ENCODE measurements at places on chromosomes 1 and 21.

- peak; percentile 41 for DNase-seq
These were observed 13.0 kb downstream of the INAVA start for GRCh38 chr1:200907611-200908097.

- DNase-seq: no peak
These were observed 25.2 kb upstream of the COX20 start for GRCh38 chr1:244810221-244810620.

DNA sequence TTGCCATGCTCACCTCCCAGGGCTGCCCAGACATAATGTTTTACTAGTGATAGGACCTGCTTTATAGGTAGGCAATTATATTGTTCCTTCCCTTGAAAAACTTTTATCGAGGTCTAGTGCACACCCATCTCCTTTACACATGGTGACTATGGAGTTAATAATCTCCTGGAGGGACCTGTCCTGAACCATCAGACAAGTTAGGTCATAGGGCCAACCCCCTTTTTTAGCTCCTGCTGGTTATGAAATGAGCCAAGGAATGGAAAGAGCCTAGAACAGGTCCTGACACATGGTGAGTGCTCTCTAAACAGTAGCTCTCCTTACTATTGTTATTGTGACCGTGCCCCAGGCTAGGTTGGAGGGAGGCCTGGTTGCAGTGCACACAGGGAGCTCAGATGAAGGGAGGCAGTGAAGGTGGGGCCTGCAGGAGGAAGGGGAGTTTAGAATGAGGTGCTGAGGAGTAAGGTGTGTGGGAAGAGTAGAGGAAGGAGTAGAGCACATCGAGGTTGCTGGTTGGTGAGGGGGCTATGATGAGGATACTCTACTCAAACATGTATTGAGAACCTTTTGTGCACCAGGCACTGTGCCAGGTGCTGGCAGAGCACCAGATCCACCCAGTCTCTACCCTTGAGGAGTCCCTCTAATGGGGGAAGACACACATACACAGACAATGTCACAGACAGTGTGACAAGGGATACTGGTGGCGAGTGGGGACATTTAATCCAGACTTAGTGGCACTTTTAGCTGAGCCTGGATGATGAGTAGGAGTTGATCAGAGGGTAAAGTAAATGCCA is 14.1 kb upstream of the LMNA start:
- DNase-seq: no peak

DNA sequence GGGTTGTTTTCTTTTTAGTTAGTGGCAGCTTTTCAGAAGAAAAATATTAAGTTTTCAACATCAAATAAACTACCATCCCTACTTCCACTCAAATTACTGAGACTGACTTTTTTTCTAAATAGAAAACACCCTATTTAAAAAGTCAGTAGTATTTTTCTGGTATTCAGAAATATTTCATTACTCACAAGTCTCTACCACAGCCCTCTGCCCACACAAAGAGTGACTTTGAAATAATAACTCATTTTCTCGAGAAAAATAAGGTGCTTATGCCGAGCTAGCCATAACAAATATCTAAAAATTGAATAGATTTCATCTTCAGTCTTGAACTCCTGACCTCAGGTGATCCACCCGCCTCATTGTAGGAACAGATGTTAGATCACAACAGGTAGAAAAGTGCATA is 41.8 kb upstream of the USP25 start:
- DNase-seq: no peak

DNA sequence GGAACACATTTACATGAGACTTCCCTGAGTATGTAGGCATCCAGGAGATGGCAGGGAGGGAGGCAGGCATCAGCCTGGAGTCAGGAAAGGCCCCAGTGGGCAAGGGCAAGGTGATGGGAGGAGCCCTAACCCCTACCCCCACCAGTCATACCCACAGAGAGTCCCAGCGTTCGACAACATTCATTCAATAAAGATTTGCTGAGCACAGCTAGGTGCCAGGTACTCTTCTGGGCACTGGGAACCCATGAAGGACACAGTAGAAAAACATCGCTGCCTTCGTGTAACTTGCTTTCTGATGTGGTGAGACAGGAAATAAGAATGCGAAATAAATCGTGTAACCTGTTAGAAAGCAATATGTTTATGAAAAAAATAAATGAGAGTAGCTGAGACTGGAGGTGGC is 77.3 kb upstream of the GADD45A start:
- DNase-seq: no peak

DNA sequence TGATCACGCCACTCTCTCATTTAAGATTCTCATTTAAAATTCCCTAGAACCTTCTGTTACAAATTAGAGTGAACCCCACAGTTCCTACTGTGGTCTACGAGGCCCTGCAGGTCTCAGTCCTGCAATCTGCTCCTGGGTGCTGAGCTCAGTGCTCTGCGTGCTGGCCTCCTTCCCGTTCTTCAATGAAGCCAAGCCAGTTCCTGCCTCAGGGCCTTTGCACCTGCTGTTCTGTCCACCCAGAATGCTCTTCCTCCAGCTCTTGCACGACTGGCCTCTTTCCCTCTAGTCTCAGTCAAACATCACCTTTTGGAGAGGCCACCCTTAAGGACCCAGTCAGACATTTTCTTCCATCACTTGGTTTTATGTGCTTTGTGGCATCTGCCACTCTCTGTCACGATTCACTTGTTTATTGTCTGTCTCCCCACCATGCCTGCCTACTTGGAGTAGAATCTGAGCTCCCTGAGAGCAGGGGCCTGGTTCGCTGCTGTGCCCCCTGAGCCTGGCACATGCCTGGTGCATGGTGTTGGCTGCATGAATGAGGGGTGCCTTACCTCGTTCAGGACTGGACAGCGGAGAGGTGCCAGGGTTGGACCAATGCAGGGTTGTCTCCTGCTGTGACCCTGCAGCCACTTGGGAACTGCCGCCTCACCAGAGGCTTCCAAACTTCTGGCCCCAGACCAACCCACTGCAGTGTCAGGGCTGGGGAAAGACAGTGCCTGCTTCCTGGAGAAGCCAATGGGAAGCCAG is 9.7 kb upstream of the H6PD start:
- no peak for DNase-seq

GRCh38 chr21:28239340-28239739 is 753.3 kb downstream of the LTN1 start:
- DNase-seq: no peak

GRCh38 chr1:202362212-202362611 is 13.7 kb downstream of the PPP1R12B start:
- no peak for DNase-seq

DNA sequence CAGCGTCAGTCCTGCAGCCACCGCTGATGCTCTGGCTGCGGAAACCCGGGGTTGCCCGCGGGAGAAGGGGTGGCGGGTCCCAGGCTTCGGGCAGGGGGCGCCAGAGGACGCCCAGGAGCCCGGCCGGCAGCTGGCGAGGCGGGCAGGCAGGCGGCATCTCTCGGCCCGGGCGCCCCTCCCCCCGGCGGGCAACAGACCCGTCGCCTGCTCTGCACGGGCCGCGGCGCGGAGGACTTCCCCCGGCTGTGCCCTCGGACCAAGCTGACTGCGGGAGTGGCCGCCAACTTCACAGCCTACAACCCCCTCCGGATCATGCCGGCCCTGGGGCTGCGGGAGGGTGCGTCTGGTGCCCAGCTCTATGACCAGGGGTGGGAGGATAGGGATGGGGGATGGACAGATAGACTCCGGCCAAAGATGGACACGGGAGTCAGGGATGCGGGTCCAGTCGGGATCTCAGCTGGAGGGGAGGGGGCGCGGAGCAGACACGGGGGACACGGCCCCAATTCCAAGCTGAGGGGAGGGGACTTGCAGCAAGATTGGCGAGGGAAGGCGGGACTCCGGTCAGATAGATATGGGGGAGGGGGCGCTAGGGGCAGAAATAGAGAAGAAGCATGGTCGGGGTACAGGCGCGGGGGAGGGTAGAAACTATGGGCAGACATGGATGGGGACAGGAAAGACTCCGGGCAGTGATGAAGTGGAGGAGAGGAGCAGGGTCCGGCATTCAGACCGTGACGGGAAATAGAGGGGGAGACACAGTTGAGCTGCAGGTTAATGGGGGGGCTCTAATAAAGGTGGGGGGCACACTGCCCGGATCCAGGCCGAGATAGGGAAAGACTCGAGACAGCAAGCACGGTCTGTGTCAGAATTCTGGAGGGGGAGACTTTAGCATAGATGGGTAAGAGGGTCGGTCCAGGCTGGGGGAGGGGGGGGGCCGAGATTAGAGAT is 1.1 kb downstream of the ADGRB2 start:
- peak; percentile 83 for DNase-seq

DNA sequence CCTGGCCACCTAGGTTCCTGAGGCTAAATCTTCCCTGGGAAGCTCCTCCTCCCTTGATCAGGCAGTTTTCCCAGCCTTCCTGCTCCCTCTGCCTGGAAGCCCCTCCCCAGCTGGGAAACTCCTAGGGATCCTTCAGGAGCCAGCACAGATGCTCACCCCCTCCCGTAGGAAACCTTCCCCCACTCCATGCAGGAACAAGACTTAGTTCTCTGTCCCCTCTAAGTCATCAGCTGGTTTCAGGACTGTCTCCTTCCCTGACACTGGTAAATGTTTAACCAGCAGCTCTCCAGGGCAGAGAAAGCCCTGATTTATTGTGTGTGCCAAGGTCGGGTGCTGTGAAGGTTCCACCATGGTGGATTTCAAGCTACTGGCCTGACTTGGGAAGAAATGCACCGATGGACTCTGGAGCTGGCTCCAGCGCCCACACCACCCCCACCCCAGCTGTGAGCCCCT is 25.0 kb downstream of the TTC39A start:
- DNase-seq: no peak

- no peak for DNase-seq
These were observed 147.0 kb upstream of the COA6 start for GRCh38 chr1:234226113-234226818.

- DNase-seq: no peak
These were observed 34.4 kb downstream of the NTPCR start for GRCh38 chr1:232984577-232985425.

- DNase-seq: no peak
These were observed 74.1 kb upstream of the PLA2G4A start for GRCh38 chr1:186754542-186755145.

GRCh38 chr1:50704126-50704525 is 255.9 kb downstream of the FAF1 start:
- DNase-seq: peak; percentile 23

- peak; percentile 31 for DNase-seq
These were observed 427.4 kb upstream of the NCAM2 start for GRCh38 chr21:20570824-20571232.

- no peak for DNase-seq
These were observed 9.7 kb downstream of the TNR start for GRCh38 chr1:175733722-175734121.

- DNase-seq: no peak
These were observed 5.2 kb upstream of the LRRC8D start for GRCh38 chr1:89815611-89816010.

GRCh38 chr1:218804014-218804785 is 369.5 kb upstream of the LYPLAL1 start:
- DNase-seq: peak; percentile 59

- DNase-seq: no peak
These were observed 3.9 kb downstream of the MAGI3 start for GRCh38 chr1:113394043-113394862.

DNA sequence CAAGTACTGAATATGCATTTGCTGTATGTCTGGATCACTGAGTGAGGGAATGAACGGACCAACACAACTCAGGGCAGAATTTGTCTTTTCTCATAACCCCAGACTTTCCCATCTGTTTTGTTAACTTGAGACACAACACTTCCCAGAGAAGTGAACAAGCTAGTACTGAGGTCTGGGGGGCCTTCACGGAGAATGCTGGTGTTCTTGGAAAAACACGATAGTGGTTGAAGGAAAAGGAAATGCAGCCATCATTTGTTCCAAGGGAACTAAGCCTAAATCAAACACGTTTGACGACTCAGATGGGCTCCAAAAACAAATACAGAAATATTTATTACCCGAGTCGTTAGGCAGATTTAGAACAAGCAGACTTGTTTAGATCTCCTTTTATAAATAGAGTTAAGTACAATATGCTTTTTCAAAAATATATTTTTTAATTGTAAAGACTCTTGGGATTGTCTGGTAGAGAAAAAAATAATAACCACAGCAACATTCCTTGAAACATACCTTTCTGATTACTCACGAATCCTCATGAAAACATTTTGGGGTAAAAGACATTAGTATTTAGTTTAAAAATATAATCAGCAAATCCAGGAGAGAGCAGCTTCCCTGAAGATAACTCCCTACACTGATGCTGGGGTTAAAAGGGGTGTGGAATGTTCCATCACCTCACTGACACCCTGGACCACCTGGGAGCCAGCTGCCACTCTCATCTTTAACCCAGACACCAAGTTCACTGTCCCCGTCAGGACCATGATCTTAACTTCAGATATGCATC is 427.7 kb upstream of the RUNX1 start:
- DNase-seq: peak; percentile 56

- no peak for DNase-seq
These were observed 200.5 kb downstream of the CAMTA1 start for GRCh38 chr1:6985549-6986276.

GRCh38 chr21:46294647-46295176 is 8.6 kb downstream of the YBEY start:
- peak; percentile 77 for DNase-seq

- no peak for DNase-seq
These were observed 182.4 kb downstream of the CDC7 start for GRCh38 chr1:91682882-91683597.

- peak; percentile 81 for DNase-seq
These were observed 201.1 kb downstream of the BACH1 start for GRCh38 chr21:29499734-29500343.

DNA sequence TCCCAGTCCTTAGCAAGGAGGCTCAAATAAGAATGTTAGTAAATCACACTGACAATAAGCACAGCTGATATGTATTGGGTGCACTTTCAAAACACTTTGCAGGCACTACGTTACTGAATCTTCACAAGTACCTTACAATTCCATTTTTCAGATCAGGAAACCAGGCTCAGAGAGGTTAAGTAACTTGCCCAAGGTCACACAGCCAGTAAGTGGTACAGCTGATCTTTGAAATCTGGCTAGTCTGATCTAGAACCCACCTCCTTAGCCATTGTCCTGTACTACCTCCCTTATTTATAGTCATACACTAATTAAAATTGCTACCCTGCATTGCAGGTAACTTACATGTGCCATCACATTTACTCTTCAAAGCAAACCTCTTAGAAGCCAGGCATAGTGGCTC is 122.1 kb upstream of the KLHDC7A start:
- no peak for DNase-seq

DNA sequence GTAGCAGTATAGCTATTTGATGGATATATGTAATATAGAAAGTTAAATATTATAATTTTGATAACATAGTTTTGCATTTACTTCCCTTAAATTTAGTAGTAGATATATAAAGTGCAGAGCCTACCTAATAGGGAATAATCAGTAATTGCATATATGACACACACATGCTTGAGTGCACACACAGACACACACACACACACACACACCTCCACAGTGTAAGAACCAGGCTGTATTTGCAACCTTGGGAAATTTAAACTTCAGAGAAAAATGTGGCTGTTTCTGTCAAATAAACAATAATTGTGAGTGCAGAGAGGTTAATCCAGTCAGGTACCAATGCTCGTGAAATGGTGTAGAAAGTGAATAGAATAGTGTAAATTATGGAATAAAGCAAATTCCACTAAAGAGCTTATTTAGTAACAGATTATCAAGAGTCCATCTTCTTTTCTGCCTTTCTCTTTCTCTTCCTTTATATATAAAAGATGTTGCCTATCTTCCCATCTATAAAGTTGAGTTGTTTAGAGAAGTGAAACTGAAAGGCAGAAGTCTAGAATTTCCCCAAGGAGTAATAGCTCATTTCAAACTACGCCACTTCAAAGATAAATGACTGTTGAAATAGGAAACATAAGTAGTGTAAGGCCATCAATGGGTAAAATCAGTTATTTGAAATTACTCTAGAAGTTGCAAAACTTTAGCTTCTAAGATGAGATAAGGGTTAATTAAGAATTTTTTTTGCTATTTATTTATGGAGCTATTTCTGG is 273.7 kb downstream of the SRGAP2C start:
- no peak for DNase-seq

GRCh38 chr1:213720032-213720431 is 267.7 kb upstream of the PROX1 start:
- no peak for DNase-seq

All from HT1080 (cell line).